ENCODE measurements at places on chromosomes 2 and 18.

DNA sequence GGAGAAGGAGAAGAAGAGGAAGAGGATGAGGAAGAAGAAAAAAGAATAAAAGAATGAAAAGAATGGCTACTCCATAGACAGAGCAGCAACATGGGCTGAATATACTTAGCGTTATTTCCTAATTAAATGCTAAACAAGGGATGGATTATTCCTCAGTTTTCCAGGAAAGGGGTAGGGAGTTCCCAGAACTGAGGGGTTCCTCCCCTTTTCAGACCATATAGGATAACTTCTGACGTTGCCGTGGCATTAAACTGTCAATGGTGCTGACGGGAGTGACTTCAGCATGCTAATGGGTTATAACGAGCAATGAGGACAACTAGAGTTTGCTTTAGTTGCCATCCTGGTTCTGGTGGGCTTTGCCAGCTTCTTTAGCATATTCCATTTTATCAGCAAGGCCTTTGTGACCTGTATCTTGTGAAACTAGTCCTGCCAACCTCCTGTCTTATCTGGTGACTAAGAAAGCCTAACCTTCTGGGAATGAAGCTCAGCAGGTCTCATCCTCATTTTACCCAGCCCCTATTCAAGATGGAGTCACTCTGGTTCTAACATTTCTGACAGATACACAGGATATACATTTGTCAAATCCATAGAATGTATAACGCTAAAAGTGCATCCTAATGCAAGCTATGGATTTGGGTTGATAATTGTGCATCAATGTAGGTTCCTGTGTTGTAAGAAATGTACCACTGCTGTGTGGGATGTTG lies 152.3 kb downstream of the MAIP1 start:
- DNase-seq: no peak

DNA sequence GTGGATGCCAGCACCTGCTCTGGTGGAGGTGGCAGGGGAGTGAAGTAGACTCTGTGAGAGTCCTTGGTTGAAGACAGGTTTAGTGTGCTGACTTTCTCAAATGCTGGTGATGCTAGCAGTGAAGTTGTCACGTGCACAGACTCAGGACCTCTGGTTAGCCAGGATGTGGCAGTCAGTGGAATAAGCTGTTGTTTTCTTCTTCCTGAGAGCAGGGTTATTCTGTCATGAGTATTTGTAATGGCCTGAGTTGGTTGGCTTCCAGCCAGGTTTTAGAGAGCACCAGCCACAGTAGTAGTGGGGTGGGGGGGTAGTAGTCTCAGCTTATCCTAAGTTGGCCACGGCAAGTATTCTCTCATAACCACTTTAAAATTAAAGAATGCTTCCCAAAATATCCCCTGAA lies 238.5 kb upstream of the FBXO11 start:
- peak; percentile 12 for DNase-seq

DNA sequence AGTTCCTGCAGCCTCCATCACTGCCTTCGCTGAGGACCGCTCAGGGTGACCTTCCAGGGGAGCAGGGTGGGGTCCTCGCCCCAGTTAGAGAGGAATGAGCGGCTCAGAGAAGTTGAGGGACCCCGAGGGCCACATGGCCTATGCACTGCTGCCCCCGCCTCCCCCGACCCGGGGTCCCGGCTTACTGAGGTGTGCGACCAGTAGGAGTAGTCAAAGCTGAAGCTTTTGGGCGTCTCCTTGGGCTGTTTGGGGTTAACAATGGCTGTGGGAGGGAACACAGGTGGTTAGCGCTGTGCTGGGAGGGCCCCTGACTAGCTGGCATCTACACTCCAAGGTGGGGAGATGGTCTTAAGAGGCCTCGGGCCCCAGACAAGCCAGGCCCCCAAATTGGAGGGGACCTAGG lies 31.0 kb downstream of the KIF1A start:
- DNase-seq: no peak

- no peak for DNase-seq
These were observed 650.4 kb downstream of the RNF144A start for GRCh38 chr2:7567646-7568045.

- no peak for DNase-seq
These were observed 35.2 kb downstream of the CNGA3 start for GRCh38 chr2:98381494-98381893.

DNA sequence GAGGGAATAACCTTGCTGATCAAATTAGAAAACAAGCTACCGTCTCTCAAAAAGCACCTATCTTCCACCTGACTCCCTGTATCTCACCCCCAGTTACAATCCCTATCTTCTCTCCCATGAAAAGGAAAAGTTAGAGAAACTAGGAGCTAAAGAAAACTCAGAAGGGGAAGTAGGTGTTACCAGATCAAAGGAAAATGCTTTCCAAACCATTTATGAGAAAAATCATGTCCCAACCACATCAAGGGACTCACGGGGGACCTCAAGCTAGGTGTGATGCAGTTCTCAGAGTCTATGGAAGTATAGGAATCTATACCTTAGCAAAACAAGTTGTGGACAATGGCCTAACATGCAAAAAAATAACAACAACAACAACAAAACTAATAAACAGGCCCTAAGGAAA lies 135.5 kb upstream of the RMP24 start:
- no peak for DNase-seq

DNA sequence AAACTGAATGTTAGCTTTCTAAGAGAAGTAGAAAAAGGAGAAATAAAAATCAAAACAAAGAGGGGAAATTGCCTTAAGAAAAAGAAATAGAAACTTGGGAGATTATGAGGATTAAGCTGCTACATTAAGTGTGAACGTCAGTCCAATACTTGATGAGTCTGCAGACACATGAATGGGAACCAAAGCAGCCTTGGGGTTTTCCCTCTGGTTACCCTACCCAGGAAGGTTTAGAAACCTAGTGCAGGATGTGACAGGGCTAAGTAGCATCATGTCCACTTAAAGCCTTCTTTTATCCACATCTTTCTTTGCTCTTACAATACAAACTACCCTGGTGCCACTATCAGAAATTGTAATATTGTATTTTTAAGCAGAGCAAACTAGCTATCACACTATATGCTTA lies 22.3 kb downstream of the SLC35F5 start:
- no peak for DNase-seq

All from NCI-H1105 (cell line).